Nucleus accumbens (tissue), 56 donors: ENCODE measurements at places on chromosomes 7 and 10.

DNA sequence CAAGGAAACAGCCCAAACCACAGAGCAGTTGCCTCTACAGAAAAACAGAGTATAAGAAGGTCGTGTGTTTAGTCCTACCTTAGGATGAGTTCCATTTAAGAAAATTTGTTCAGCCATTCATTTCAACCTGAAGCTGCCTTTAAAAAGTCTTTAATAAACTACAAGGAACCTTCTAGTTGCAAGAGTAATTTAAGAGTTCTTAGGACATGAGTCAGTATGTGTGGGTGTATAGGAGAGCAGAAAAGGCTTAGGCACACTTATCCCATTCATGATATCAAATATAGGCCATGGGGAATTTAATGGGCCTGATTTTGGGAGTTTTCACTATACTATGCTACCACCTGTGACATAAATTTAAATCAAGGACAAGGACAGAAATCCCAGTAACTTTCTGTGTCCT lies 496.8 kb downstream of the TFEC start:
- DNase-seq, result no peak

GRCh38 chr7:151308256-151308655 lies 33.4 kb upstream of the NUB1 start:
- DNase-seq, result no peak

GRCh38 chr10:92316610-92317009 lies 25.6 kb downstream of the MARCHF5 start:
- DNase-seq, result no peak

GRCh38 chr7:122014697-122015096 lies 129.4 kb downstream of the AASS start:
- no peak for DNase-seq

DNA sequence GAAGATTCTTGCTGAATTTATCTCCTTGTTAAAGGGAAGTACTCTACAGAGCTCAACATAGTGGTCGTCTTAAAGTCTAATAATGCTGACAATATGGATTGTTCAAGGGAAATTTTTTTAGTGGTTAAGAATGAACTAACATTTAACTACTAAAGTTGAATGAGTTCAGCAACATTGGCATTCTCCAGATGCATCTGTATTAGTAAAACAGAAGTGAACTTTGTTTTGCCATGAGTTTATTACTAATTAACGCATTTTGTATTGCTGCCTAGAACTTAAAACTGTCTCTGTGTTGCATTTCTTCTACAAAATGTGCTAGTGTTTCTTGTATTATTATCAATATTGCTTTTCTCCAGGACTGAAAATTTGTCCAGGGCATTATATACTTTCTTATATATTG lies 67.5 kb downstream of the C1GALT1 start:
- DNase-seq, result no peak

GRCh38 chr10:76341740-76342139 lies 910.3 kb downstream of the LRMDA start:
- DNase-seq, result no peak

DNA sequence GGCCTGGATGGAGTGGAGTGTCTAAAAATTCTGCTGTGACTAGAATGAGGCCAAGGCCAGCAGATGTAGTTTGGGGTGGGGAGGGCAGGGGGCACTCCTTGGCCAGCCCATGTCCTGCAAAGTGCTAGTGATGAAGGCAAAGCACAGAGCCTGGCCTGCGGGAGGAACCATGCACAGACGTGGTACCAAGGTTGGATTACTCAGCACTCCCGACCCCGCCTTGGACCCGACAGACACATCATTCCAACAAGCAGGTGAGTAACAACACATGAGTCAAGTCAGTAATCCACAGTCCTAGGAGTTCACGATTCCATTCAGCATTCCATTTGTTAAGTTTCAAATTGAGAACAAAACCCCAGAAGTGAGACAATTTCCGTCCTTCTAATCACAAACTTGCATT lies 317.3 kb downstream of the TCERG1L start:
- DNase-seq, result no peak

DNA sequence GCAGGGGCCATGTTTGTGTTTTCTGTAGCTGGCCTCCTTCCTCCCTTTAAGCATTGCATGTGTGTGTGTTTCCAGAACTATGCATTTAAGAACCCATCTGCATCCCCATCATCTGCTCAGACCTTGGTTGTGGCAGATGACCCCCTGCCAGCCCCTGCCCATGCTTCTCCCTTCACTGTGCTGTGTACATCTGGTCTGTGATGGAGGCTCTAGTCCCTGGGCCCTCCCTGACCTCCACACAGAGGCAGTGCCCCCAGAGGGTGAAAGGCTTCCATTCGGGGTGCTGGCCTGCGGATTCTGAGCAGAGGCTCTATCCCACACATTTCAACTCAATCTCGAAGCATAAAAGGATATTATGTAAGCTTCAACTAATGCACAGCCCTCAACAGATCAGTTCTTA lies 89.4 kb downstream of the TACC2 start:
- no peak for DNase-seq

GRCh38 chr10:110995301-110995700 lies 75.9 kb downstream of the SHOC2 start:
- DNase-seq, result no peak

DNA sequence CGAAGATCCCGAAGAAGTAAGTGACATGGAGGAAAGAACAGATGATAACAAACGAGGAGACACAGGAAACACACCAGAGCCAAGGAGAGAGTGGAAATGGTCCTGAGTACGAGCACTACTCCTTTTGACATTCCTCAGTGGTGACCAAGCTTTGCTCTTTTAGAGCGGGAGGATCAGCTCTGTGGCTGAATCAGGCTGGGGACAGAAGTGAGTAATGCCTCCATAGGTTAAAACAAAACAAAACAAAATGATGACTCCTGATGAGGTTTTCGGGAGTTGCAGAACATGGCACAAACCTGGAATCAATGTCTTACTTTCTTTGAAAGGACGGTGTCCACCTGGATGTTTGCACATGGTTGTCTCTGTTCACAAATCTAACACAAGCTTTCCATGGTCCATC lies 30.3 kb upstream of the TCF7L2 start:
- DNase-seq, result no peak

- no peak for DNase-seq
Measured at GRCh38 chr7:33050535-33051318, 11.8 kb downstream of the NT5C3A start.

DNA sequence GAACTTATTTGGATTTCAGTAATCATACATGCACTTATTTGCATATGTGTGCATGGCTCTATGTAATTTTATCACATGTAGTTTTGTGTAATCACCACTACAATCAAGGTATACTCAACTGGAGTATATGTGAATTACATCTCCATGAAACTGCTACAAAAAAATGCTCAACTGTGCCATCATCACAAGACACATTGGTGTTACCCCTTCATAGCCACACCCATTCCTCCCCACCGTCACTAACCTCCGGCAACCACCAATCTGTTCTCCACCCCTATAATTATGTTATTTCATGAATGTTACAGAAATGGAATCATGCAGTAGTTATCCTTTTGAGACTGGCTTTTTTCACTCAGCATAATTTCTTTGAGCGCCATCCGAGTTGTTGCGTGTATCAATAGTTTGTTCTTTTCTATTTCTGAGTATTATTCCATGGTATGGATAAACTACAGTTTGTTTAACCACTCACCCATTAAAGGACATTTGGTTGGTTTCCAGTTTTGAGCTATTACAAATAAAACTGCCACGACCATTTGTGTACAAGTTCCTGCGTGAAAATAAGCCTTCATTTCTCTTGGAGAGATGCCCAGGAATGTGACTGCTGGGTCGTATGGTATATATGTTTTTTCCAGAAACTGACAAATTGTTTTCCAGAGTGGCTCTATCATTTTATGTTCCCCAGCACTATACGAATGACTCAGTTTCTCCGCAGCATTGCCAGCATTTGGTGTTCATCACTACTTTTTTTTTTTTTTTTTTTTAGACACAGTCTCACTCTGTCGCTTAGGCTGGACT lies 11.3 kb upstream of the SMO start:
- no peak for DNase-seq

- DNase-seq, result peak; percentile 1
Measured at GRCh38 chr7:97179454-97180104, 62.1 kb downstream of the SDHAF3 start.

GRCh38 chr10:113954409-113954808 lies 89.3 kb upstream of the ADRB1 start:
- DNase-seq, result no peak

- no peak for DNase-seq
Measured at GRCh38 chr10:126906704-126907422, 1.6 kb downstream of the DOCK1 start.

DNA sequence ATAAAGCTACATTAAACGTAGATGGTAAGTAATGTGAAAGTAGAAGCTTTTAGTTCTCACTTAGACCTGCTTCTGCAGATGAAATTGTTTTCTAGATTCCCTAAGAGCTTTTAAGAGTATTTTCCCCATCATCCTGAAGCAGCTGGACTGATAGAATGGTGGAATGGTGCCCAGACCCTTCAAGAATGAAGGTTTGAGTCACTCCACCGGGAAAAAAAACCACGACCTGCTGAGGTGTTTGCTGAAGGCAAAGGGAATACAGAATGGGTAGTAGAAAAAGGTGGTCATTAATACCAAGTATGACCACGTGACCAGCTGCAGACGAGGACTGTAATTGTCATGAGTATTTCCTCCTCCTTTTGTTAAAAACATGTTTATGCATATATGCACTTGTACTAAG lies 79.2 kb upstream of the PTPRZ1 start:
- DNase-seq, result no peak

GRCh38 chr10:14552015-14552414 lies 221.3 kb upstream of the FRMD4A start:
- no peak for DNase-seq

DNA sequence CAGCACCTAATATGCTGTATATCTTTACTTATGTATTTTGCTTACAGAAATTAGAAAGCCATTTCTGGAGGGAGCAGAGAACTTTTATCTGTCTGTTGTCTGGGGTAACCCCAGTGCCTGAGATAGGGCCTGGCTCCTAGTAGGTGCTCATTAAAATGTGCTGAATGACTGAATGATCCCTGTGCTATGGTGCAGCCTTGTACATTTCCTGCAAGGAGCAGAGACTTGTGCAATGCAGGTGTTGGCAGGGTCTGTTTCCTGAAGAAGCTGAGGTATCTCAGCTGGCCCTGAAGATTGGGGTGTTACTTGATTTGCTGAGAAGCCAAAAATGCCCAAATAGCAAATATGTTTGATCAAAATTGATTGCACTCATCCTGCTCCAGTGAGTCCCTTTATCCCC lies 65.5 kb downstream of the RAMP3 start:
- no peak for DNase-seq

- DNase-seq, result no peak
Measured at GRCh38 chr7:123633553-123633952, 22.1 kb upstream of the LMOD2 start.

- no peak for DNase-seq
Measured at GRCh38 chr7:24842449-24843241, 85.4 kb upstream of the GSDME start.

DNA sequence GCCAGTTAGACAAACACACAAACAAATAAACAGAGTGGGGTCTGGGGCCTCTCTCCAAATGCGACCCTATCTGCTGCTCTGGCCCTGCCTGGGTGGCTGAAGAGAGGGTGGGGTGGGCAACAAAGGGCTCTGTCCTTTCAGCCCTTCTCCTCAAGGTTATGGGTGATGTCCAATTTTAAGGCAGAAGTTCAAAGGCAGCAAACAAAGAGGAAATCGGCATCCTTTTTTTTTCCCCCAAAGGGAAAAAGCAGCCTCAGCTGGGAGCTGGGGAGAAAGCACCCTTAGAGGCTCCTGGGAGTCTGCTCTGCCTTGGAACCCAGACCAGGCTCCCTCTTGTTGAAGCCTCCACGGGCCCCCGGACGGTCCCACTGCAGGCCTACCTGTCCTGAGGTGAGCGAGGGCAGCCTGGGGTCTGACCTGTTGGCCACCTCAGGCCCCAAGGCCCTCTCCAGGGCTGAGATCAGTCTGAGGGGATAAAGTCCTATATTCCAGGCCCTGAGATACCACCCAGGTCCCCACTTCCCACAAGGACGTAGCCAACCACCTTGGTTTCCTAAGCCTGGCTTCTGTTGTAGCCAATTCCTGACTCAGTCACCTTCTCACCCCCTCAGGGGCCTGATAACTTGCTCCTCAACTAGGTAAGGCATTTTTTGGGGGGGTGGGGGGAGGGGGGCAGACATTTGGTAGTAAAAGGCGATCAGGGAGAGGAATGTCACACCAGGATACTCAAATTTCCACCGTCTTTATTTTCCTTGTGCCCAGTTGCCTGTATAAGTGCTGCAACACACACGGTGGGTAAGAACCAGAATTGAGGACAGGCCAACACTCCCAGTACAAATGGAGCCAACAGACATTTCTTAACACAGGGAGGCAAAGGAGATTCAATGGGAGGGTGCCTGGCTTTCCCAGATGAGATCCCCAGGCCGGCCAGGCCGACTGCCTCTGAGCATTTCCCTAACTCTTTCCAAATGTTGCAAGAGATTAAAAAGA lies 4.3 kb downstream of the HOXA11 start:
- no peak for DNase-seq

DNA sequence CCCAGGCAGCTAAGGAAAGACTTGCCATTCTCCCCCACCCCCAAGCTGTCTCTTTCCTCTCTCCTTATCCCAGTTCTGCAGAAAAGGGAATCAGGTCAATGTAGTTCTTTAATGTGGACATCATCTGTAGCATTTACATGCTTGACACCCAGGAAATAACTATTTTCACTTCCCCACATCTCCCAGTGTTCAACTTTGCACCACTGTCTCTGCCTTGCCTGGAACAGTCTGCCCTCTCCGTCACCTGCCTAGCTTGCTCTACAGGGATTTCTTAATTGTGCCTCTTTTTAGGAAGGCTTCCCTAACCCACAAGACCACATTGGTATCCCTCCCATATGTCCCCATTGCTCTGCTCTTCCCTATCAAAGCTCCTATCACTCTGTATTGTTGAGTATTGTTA lies 45.9 kb upstream of the TOMM7 start:
- DNase-seq, result no peak

DNA sequence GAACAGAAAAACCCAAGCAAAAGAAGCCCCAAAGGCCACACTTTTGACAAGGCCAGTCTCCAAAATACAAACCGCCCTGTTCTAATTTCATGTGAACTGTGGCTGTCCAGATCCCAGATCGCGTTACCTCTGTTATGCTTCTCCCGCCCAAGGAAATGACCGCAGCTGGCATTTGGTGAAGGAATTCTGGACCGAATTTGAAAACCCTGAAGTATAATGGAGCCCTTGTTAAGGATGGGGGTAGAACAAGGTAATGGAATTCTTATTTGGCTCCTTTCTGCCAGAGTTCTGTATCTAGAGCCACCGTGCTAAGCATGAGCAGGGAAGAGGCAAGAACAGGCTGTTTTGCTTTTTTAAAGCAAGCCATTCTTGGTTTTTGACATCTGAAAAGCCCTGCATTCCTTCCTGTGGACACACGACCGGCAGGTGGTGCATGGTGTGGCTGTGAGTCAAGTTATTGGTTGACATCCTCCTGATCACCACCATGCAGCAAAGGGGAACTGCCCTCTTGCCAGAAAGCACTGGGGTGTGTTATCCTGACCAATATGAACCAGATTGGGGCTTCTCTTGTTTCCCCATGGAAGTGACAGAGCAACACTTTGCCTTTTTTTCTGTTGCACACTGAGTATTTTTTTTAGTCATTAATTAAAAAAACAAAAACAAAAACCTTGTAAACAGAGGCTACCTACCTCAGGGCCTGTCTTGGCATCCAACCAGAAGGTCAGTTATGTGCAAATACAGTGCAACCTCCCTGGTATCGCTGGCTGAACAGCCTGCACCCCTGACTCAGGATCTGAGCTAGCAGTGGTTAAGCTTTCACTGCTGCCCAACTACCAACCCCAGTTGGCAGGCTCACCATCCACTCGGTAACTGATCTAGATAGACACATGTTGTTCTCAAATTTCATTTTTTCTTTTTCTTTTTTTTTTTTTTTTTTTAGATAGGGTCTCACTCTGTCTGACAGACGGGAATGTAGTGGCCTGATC lies 14.2 kb downstream of the UCMA start:
- DNase-seq, result no peak
